ENCODE measurements at places on chromosomes 7 and 10. TPM values are rescaled to one million over a fixed set of nuclear protein-coding genes. Genes with fewer than 3 reads are reported as not detected.

- DNase-seq, result no peak
These were observed 85.0 kb downstream of the BMS1 start for GRCh38 chr10:42867571-42867970.

DNA sequence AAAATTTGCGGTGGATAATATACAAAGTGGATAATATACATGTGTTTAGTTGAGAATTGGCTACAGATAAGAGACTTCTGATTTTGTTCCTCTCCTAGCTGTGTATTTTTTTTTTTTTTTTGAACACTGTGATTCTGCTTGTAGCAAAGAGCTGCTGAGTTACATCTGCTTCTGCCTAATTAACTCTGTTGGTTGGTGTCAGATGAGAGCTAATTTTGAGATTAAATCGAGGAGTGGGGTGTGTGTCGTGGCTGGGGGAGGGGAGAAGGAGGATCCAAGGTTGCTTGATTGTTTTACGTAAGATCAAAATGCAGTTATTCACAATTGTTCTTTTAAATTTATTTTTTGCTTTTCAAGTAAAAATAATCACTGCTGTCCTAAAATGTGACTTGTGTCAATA is 11.3 kb downstream of the KAT6B start:
- no peak for DNase-seq

DNA sequence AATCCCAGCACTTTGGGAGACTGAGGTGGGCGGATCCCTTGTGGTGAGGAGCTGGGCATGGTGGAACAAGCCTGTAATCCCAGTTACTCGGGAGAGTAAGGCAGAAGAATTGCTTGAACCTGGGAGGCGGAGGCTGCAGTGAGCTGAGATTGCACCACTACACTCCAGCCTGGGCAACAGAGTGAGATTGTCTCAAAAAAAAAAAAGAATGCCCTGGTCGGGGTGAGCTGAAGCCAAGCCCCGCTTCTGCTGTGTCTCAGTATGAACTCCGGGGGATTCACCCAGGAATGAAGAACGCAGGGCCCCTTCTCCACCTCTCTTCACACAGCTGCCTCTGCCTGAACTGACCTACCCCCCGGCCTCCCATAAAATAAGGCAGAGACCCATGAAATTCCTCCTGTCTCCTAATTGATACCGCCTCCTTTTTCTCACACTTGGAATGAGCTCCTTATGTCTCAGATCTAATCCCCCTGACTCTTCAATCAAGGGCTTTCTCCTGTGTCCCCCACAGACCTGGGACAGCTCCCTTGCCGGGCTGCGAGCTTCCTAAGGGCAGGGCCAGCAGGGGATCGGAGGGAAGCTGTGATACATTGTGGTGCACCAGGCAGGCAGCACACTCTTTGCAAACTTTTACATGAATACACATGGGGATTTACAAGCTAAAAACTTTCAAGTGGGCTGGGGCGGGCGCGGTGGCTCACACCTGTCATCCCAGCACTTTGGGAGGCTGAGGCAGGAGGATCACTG is 911 bp upstream of the ZP3 start:
- DNase-seq, result no peak

- no peak for DNase-seq
These were observed 70.2 kb downstream of the ANKRD26 start for GRCh38 chr10:27030060-27030459.

- DNase-seq, result no peak
These were observed 280.1 kb downstream of the GATA3 start for GRCh38 chr10:8334631-8335030.

DNA sequence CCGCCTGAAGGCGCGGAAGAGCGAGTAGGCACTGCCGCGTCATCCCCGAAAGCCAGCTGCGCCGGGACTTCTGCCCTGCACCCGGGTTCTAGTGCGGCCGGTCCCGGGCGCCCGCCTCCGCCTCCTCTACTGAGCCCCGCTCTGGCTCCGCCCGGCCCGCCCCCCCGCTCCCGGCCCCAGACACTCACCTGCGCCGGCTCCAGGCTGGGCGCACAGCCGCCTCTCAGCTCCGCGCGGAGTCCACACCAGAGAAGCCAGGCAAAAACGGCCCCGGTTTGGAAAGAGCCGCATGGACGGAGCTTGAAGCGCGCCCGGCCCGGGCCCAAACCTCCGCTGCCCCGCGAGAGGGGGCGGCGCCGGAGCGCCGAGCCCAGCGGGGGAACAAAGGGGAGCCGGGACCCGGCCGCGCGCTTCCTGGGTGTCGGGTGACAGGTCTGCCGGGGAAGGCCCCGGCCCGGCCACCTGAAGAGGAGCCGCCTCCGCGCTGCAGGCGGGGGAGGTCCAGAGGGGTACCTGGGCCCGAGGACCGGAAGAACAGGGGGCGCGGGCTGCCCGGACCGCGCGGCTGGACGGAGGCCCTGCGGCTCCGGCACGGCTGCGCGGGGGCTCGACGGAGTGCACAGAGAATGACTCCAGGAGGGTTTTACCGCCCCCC is 168.2 kb downstream of the NRF1 start:
- DNase-seq, result peak; percentile 83

DNA sequence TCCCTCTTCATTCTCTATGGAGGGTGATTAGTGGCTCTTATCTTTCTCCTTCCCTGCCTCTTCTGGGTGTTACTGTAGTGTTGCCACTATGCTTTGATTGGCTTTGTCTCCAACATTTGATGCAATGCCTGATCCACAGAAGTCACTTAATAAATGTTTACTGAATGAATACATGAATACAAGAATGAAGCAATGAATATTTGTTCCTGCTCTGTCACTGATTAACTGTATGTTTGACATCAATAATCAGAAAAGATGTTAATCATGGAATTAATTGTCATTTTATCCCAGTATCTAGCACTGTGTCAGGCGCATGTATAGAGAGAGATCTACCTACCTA is 4.3 kb downstream of the ANK3 start:
- no peak for DNase-seq

DNA sequence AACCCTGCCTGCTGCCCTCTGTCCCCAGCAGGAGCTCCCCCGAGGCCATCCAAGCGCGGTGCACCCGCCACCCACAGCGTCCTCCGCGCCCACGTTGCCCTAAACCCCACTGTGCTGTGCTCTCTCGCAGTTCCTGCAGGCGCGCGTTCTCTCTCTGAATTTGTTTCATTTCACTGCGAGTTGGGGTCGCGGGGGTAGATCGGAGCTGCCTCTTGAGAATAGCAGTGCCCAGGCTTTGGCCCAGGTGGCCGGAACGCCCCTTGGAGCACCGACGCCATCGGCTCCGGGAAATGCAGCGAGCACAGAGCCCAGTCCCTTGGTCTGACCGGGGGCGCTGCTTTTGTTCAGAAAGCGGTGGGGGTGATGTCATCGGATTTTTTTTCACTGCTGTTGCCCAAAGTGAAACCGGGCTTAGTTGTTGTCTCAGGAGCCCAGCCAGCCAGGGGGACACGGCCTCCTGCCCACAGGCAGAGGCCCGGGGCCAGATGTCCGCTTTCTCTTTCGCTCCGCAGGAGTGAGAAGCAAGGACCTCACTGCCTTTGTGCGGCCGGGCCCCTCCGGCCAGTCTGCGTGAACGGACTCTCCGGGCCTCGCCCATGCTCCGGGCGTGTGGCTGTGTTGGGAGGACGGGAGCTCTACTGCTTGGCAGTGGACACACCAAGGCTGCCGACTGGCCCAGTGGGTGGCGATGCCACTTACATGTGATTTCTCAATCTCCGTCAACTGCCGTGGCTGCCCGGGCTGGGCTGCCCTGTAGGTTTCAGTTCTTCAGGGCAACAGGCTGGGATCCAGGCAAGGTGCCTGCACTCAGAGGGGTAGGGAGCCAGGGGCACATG is 43.1 kb downstream of the FOXK1 start:
- peak; percentile 34 for DNase-seq

The SH2D4B gene
- 0.03 TPM for polyA plus RNA-seq

- no peak for DNase-seq
These were observed 28.2 kb downstream of the C10orf105 start for GRCh38 chr10:71691405-71691804.

DNA sequence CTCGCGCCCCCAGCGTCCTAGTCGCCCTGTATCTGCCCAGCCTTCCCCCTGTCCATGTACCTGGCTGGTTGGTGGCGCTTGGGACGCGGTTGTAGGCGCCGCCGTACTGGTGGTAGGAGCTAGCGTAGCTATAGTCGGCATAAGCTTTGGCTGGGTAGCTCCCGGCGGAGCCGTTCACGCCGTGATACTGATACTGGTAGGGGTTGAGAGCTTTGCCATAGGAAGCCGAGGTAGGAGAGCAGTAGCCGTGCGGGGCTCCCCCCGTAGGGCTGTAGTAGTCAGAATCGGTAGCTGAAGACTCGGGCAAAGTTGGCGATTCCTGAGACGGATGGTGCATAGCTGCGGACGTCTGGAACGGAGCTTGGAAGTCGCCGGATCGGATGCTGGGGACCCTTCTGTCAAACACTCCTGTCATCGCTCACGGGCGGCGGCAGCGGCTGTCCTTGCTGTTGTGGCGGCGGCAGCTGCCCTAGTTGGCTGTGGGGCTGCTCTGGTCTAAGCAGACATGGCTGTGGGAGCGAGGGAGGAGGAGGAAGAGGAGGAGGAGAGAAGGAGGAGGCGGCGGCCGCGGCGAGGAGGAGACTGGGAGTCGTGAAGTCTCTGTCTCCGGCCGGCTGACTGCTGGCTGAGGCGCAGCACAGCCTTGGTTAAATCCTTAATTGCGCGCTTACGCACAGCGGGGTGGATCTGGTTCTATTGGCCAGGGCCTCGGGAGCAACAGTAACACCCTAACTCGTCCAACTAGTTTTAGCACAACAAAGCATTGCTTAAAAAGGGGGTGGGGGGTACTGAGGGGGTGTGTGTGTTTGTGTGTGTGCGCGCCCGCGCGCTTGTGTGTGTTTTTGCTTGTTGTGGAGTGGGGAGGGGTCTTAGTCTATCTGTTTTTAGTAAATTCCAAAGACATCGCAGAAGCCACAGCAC is at the start of gene DLX5:
Gene DLX5 (minus strand): TSS at position 623 of the 921 bp plus-strand sequence. CDS start 208 bp downstream, at position 415.
- DNase-seq, result no peak

- DNase-seq, result peak; percentile 20
These were observed 21.8 kb downstream of the FGFBP3 start for GRCh38 chr10:91887272-91888076.

DNA sequence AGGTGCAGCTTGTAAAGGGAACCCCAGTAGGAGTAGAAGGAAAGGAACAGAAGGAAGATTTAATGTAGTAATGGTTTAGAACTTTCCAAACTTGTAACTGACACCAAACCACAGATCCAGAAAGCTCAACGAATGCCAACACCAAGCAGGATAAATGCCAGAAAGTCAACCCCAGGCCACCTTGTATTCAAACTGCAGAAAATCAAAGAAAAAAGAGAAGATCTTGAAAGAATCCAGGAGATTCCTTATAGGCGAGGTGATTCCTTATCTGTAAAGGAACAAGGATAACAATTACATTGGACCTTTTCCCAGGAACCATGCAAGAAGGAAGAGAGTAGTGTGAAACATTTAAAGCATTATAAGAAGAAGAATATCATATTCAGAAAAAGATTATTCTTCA is 93.6 kb downstream of the NKX6-2 start:
- no peak for DNase-seq

The MMRN2 gene
- polyA plus RNA-seq, result 1.4 TPM

GRCh38 chr10:97013568-97013967 is 172.2 kb downstream of the SLIT1 start:
- DNase-seq, result no peak

- DNase-seq, result no peak
These were observed 85.5 kb downstream of the CUL2 start for GRCh38 chr10:35004651-35005050.

The PIP gene
- polyA plus RNA-seq, result not detected

DNA sequence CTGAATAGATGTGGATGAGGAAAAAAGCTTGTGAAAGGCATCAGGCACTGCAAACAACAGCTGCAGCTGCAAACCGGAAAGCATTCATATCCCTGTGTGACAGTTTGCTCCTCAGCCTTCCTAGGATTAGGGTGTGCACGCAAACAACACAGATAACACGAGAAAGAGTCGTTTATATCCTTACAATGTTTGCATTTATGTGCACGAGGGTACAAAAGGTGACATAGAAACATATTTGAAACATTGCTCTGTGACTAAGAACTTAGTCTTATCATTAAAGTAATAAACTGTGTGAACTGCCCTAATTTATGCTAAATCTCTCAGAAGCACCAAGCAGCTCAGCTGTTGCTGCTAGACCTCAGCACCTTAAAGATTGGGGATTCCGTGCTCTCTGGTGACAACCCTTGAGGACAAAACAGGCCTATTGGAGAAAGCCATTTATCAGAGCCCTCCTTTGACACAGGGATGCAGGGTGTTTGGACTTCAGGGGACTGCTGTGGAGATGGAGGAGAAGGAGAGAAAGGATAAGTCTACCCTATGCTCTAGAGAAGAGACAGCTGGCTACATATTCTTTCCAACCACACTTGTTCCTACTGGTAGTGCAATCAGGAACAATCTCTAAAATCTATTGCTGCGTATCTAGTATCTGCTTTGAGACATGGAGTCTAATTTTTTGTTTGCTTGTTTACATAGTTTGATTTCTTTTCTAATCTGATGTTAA is 176.2 kb downstream of the GNAT3 start:
- peak; percentile 94 for DNase-seq

The CDK13 gene
- polyA plus RNA-seq, result 51.1 TPM

- no peak for DNase-seq
These were observed 1.1 kb upstream of the SFTPA2 start for GRCh38 chr10:79561257-79561656.

- DNase-seq, result no peak
These were observed 296.0 kb upstream of the SP4 start for GRCh38 chr7:21131897-21132296.

DNA sequence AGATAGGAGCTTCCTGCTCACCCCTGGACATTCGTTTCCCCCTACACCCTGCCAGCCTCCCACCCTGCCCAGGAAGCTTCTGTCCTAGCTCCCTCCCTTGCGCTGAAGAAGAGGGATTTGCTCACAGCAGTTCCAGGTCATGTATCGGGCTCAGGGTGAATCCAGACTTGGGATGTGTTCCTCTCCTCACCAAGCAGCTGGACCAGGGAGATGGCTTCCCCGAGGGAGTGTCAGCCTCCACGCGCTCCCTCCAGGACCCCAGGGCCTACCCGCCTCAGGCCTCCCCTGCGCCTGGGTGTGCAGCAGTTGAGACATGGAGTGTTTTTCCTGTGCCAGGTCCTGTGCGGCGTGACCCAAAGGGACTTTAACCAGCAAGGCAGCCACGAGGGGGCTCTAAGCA is 435.6 kb upstream of the FOXK1 start:
- DNase-seq, result no peak

The TRIM74 gene
- polyA plus RNA-seq, result 0.46 TPM

DNA sequence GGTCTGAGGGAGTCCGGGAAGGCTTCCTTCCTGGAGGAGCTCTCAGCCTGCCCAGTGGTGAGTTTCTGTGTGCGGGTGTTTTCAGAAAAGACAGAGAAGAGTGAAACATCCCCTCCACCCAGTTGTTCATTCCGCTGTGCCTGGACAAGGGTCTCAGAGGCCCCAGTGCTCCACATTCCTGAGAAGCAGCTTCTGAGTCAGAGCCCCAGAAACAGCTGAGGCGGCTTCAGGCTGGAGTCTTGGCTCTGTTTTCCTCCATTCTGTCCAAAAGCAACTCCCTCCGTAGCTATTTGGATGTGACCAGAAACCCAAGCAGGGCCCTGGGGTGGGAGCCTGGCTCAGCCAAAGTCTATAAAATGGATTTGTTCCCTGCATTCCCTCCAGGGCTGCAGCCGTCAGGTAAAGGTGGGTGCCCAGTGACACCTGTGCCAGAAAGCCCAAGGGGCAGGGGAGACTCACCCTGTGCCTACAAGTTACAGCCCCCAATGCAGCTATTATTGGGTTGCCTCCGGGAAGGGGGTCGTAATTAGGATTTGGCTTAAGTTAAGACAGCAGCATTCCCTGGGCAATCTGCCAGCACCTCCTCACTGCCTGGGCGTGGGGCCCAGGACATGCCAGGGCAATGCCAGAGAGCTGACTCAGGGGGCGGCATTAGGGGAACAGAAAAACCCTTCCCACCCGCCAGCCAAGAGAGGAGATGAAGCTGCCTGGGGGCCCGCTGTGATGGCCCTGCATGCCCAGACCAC is 13.1 kb upstream of the CAMK2G start:
- DNase-seq, result peak; percentile 56

GRCh38 chr7:36171503-36171902 is 18.4 kb downstream of the EEPD1 start:
- DNase-seq, result no peak
